Activated CD8-positive, alpha-beta T cell treated with anti-CD3 and anti-CD28 coated beads, Interleukin-2, amount 10 ng/mL, durations not matched to agents 7 days and 5 days (primary cell): ENCODE measurements at places on chromosomes 11 and 22. TPM values are rescaled to one million over a fixed set of nuclear protein-coding genes. Genes with fewer than 3 reads are reported as not detected.

- H3K27me3 ChIP-seq, result no peaks in the 10 kb centered on the region
- no peak overlapping the region for H3K4me3 ChIP-seq
- peaks cover 9% of the 10 kb centered on the region for H3K4me1 ChIP-seq
- peak; percentile 9 for DNase-seq
- no peak overlapping the region for H3K27ac ChIP-seq
These were observed 37.2 kb upstream of the TH start for GRCh38 chr11:2208691-2209369.

DNA sequence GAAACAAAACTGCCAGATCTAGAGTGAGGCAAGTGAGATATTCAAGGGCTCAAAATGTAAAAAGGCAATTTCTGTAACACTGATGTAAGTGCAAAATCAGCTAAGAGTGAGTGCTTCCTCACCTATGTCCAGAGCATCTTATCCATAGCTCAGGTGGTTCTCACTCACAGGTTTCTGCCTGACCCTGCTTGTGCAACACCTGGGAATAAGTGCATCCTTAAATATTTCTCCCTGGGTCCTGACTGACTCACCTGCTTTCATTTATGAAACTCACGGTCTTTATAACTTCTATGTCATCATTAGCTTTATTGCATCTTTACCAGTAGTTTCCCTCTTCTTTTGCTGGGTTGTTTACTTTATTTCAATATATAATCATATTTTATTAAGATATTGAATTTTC is 260.6 kb downstream of the CNTN5 start:
- H3K4me1 ChIP-seq, result no peaks in the 10 kb centered on the region
- H3K27me3 ChIP-seq, result no peaks in the 10 kb centered on the region
- no peak overlapping the region for H3K27ac ChIP-seq
- DNase-seq, result no peak
- no peaks in the 10 kb centered on the region for H3K36me3 ChIP-seq

GRCh38 chr11:95086836-95087570 is 2.6 kb upstream of the ENDOD1 start:
- no peak overlapping the region for H3K4me3 ChIP-seq
- no peaks in the 10 kb centered on the region for H3K27me3 ChIP-seq
- DNase-seq, result peak; percentile 18
- no peak overlapping the region for H3K27ac ChIP-seq
- H3K4me1 ChIP-seq, result peaks cover 46% of the 10 kb centered on the region

DNA sequence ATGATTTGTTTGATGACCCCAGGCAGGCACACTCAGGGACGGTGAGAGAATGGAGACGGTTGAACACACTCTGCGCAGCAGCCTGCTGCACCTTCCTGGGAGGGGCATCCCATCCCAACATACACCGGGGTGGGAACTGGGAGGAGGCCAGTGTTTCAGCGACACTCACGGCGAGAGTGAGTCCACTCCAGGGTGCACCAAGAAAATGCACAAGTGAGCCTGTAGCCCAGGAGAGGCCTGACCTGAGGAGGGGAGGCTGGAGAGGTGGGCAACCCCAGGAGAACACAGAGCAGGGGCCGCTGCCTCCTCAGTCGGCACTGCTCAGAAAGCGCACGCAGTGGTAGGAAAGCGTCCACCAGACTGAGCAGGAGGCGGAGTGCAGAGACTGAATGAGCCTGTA is 54.5 kb downstream of the IGF2 start:
- H3K4me1 ChIP-seq, result no peaks in the 10 kb centered on the region
- no peak overlapping the region for H3K4me3 ChIP-seq
- no peaks in the 10 kb centered on the region for H3K36me3 ChIP-seq

DNA sequence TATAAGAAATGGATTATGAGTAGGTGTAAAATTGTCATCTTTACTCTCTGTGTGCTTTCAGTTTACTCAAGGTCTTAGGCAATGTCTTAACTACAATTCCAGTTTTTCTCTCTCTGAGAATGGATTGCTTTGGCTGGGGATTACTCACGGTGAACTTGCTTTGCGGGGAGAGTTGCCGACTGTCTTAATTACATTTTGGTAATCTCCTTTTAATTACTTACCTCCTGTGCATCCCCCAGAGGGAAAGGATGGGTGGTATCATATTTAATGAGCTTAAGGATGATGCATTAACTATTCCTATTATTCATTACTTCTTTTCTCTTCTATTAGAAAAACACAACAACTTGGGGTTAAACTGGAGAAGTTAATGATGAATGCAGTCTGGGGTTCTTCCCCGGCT is 159.4 kb downstream of the MPPED1 start:
- H3K27ac ChIP-seq, result no peak overlapping the region
- no peaks in the 10 kb centered on the region for H3K27me3 ChIP-seq
- DNase-seq, result no peak

GRCh38 chr11:20353829-20354434 is 9.6 kb upstream of the HTATIP2 start:
- DNase-seq, result peak; percentile 42
- H3K36me3 ChIP-seq, result no peaks in the 10 kb centered on the region
- no peak overlapping the region for H3K4me3 ChIP-seq
- H3K27me3 ChIP-seq, result peaks cover 12% of the 10 kb centered on the region

RAG2 gene
- total RNA-seq, result not detected

NXPE4 gene
- not detected for total RNA-seq
